Stimulated activated CD8-positive, alpha-beta memory T cell treated with anti-CD3 and anti-CD28 coated beads, Interleukin-7, amount 100 ng/mL, for 48 hours (primary cell): ENCODE measurements at places on chromosomes 7 and 10.

DNA sequence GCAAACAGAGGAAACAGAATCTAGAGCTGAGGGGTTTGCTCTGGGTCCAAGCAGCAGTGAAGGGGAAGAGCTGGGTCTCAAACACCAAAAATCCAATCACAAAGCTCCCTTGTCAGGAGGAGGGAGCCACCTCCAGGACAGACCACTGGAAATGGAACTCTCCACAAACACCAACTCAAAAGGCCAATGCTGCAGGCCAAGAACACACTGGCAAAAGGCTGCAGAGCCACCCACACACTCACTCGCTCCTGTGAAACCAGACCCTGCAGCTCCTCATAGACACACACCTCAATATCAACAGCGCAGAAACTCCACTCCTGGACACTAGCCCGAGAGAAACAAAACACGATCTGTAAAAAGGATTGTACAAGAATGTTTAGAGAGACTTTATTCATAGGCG, 213.5 kb downstream of the PTPRN2 start:
- no peak for DNase-seq

DNA sequence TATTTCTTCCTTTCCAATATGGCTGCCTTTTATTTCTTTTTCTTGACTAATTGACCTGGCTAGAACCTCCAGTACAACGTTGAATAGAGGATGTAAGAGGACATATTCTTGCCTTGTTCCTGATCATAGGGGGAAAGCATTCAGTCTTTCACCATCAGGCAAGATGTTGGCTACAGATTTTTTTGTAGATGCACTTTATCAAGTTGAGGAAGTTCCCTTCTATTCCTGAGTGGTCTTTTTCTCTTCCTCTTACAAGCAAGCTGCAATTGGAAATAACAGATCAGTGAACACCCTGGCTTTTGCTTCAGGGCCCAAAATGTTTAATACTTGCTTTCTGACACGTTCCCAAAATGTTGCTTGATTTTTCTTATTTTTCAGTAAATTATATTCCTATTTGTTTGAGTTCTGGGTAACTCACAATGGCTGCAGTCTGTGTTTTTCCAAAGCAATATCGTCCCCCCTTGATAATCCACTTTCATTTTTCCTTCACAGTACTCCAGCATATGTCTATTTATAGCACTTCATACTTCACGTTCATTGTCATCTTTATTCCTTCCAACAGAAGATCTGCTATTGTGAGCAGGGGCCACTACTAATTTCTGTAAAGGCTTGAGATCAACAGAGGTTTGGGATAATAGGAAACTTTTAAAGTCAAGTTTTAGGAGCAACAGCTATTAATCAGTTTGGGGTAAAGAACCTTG, 11.7 kb downstream of the CPEB3 start:
- DNase-seq = no peak

DNA sequence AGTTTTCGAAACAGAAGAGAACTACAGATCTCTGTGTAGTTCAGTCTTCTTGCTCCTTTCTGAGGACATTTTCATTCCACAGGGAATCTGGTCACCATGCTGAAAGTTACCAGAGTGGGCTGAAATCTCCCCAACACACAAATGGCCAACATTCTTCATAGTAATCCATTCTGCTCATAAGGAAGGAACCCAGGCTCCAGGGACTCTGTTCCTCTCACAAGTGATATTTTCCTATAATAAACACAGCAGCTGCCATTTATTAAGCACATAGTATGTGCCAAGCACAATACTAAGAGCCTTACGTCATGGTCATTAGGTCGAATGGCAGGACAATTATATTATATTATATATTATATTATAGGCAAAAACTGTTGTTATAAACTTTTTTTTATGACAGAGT, 109.8 kb downstream of the RAB11FIP2 start:
- no peak for DNase-seq

GRCh38 chr7:129793506-129794310, 159.1 kb downstream of the UBE2H start:
- no peak for DNase-seq

- DNase-seq = no peak
Observed at GRCh38 chr10:5584895-5585516, 60.2 kb downstream of the CALML3 start.

DNA sequence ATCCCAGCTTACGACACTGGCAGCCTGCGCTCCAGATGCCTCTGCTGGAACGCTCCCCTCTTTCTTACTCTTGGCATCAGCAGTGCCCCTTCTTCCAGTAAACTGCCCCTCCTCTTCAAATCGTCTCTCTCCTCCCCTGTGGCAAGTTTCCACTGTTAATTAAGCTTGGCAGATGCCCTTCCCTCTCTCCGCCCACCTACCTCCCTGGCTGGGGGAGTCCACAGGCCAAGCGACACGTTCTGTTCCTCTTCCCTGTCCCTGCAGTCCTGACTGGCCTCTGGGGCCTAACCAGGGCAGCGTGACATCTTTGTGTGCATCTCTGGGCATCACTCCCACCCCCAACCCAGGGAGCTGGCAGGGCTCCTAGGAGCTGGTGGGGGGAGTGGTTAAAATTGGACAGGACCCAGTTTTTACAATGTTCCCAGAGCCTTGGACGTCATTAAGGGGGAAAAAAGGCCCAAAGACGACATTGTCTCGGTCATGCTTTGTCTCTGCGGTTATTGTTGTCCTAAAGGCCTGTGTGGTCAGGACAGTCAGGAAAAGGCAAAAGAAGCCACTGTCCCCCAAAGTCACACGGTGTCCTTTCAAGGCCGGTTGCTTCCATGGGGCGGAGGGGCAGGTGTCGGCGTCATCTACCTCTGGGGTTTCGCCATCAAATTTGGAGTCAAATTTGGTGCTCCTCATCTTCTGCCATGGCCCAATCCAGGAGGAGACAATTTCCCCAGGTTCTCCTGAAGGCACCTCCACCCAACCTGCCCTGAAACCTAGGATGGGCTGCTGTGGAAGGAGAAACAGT, 54.2 kb downstream of the DLG5 start:
- no peak for DNase-seq

DNA sequence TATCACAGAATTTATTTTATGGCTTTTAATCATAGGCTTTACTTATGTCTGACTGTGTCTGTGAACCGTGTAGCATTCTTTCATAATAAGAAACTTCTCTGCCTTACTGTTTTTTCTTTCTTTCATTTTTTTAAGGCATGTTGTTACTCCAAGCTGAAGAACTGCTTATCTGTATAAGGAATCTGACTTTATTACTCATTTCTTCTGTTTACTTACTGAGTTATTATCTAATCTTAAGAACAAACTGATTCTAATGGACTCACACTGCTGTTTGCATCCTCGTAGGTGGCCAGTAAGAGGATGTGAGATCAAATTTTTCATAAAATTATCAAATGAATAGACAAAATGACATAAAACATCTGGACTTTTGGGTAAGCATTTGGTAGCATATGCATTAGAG, 54.7 kb upstream of the DNAJC1 start:
- DNase-seq = no peak

DNA sequence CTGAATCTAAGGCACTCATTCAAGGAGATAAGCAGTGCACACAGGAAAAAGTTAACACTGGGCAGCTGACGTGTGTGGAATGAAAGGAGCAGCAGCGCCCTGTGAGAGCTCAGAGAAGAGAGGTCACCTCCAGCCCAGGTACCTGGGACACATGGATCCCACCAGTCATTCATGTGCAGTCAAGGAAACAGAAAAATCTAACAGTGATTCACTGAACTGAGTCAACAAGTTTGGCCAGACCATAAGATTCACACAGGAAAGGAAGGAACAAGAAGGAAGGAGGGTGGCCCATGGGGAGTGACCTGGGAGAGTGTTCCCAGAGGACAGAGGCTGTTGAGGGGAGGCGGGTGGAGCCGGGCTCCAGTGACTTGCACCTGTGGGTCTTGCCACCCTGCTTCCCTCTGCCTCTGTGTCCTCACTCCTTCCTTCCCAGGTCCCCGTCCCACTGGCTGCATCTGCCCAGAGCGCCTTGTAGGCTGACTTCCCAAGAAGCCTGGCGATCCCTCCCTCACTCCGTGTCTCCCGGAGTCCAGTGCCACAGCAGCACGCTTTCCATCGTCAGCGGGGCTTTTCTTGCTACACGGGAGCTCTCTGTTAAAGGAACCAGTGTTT, 27.7 kb downstream of the RNF32 start:
- DNase-seq = no peak

- DNase-seq = no peak
Observed at GRCh38 chr10:119461923-119462322, 80.6 kb downstream of the RGS10 start.

GRCh38 chr10:34866848-34867247, 51.8 kb upstream of the PARD3 start:
- no peak for DNase-seq

DNA sequence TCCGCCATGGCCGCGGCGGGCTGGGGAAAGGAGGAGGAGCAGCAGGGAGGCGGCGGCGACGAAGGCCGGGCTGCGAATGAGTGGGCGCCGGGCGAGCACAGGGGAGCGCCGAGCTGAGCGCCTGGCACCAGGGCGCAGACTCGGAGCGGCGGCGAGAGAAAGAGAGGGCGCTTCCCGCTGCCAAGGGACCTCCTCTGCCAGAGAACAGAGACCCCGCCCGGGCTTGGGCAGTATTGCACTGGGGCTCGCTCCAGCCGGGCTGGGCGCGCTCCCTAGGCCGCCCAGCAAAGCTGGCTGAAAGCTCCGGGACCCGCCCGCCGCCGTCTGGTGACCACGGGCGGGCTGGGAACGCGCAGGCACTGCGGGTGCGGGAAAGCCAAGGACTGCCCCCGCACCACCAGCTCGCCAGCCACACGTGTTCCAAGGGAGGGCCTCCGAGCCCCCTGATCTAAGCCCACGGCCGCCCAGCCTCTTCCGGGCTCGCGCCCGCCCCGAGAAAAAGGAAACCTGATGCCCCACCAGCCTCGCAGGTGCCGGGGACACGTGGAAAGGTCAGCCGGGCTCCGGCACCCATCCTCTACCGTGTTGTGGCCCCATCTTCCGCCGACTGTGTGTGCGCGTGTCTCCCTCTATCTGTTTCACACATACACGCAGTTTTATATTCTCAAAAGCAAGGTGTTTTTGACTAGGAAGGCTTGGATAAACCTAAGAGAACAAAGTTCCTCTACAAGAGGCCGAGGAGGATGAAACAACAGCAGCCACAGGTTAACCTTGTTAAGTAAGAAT, at the start of gene CCDC6:
Gene CCDC6, minus strand, starts transcription at position 140 of the 786 bp plus-strand sequence. Its CDS starts 132 bp downstream, at position 8.
- peak; percentile 86 for DNase-seq

GRCh38 chr7:77802557-77803405, 4.2 kb downstream of the PHTF2 start:
- no peak for DNase-seq

- no peak for DNase-seq
Observed at GRCh38 chr7:102152672-102153598, 133.7 kb upstream of the SH2B2 start.

GRCh38 chr10:95314192-95314918, 23.6 kb upstream of the PDLIM1 start:
- DNase-seq = no peak
